ENCODE measurements at places on chromosomes 7 and 10.
A peak's percentile ranks its signal among the peaks of the same experiment; 100 is the strongest.

- DNase-seq, result no peak
Measured at GRCh38 chr10:98135222-98135899, 904 bp downstream of the R3HCC1L start.

DNA sequence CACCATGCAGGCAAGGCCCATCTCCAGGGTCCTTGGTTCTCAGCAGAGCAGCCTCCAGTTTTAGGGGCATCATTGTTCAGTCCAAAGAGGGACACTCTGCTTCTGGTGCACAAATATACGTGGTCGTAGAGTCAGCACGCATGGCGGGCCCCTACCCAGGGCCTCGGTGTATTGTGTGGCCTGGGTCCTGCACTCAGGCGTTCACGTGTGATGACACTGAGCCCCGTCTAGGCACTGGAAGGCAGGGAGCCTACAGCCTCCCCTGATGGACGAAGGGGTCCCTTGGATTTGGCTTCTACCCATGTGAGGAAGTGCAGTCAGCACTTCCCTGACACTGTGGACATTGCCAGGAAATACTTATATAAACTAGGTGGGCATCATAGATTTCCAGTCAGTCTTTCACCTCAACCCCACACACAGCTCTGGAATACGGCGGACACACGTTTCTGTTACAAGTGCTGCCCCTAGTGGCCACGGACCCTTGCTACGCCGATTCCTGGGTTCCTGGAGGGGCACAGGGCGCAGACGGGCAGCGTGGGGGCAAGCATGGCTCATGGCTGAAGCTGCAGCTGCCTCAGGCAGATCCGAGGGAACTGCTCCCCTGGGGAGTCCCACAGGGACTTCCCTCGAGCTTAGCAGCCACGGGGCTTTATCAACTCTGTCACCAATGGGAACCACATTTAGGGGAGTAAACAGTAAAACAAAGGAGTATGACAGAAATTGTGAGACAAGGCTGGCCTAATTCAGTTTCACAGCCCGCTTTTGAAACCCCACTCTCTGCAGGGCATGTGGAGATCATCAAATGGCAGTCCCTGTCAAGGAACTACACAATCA is 25.4 kb downstream of the AIFM2 start:
- peak; percentile 11 for DNase-seq

DNA sequence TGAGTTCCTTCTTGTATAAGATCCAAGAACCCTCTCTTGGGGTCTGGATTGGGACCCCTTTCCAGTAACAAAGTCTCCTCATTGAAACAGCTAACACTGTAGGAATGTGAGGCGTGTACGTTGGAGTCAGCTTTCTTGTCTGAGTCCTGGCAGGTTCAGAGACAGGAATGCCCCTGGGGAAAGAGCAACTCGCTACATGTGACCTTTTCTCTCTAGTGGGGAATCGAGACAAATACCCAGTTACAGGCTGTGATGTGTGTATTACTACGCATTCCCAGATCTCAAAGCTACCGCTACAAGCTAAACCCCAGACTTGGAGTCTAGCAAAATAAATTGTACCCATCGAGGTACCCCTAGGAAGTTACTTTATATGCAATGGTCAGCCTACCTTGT is 85.6 kb upstream of the FRMD4A start:
- DNase-seq, result no peak

GRCh38 chr10:33155720-33156638 is 178.5 kb downstream of the NRP1 start:
- DNase-seq, result no peak

DNA sequence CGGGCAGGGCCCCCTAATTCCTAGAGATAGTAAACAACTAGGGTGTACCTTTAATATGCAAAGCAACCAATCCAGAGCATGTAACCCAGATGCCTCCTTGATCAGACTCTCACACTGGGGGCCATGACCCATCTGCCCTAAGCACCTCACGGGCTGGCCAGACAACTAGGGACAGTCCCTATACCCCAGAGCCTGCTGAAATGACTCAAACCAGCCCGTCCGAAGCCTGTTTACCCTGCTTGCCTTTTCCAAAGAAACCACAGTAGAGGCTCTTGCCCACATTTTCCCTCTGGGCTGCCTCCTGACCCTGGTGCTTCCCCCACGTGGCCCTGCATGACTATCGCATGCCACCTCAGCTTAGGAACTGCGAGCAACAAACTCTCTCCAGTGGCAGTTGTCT is 46.2 kb downstream of the RGS10 start:
- no peak for DNase-seq

DNA sequence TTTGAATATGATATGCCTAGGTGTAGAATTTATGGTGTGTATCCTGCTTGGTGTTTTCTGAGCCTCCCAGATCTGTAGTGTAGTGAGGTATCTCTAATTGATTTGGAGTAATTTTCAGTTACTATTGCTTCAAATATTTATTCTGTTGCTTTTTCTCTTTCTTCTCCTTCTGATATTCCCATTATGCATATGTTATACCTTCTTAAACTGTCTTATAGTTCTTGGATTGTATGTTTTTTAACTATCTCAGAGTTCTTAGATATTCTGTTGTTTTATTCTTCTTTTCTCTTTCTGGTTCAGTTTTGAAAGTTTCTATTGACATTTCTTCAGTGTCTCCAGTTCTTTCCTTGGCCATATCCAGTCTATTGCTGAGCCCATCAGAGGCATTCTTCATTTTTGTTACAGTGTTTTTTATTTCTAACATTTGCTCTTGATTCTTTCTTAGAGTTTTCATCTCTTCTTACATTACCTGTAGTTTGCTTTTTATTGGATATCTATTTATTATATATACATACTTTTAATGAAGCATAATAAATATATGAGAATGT is 205.4 kb upstream of the LRGUK start:
- no peak for DNase-seq

GRCh38 chr7:17095931-17096330 is 202.5 kb upstream of the AHR start:
- no peak for DNase-seq

DNA sequence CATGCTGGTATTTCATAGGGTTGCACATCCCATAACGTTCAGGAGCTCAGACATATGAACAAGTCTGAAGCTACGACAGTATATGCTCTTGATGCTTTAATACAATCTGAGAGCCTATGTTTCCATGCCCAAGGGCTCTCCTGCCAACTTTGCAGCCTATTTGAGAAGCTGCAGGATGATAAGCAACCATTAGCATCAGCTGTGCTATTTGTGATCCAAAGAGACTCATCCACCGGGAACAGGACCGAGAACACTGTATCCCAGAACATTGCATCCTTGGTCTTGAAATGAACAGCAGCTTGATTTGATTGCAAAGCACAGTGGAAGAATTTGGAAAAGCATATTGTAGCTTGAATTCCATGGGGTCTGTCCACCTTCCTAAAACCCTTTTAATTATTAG is 156.2 kb upstream of the PTER start:
- no peak for DNase-seq

- DNase-seq, result no peak
Measured at GRCh38 chr7:106763717-106764116, 101.4 kb upstream of the PIK3CG start.

DNA sequence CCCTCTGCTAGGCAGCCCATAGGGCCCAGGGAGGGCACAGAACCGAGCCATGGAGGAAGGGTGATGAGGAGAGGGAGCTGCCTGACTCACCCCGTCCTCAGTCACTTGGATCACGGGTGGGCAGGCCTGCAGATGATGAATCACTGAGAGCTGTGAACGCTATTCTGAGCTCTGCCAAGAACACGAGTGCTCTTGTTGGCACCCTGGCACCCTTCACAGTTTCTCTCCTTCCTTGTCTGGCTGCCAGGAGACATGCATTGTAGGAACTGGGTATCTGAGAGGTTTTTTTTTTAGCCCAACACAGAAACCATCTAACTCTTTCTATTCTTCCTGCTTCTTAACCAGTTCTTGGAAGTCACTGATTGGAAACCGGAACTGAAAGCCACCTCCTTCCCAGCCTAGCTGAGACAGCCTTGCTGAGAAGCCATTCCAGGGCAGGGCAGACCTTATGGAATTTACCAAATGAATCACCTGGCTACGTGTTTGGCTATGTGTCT is 82.1 kb downstream of the SLC37A3 start:
- DNase-seq, result no peak

- DNase-seq, result no peak
Measured at GRCh38 chr10:69364232-69364940, 52.3 kb downstream of the TACR2 start.

DNA sequence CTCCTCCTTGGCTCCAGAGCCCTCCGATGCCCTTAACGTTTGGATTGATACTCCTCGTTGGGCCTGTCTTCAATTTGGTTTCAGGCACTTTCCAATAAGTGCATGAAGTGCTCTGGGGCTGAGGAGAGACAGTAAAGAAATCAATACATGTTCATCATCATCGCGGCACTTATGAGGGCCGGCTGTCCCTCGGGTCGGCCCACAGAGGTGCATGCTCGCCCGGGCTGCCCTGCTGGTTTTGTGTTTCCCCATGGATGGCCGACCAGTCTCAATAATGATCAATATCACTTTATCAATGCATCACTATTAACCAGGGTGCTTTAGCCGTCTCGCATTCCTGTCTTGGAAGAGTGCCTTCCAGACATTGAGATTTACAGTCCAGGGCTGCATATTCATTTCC is 154.2 kb downstream of the EBF3 start:
- DNase-seq, result no peak

GRCh38 chr7:82694022-82694421 is 250.4 kb upstream of the CACNA2D1 start:
- DNase-seq, result no peak

DNA sequence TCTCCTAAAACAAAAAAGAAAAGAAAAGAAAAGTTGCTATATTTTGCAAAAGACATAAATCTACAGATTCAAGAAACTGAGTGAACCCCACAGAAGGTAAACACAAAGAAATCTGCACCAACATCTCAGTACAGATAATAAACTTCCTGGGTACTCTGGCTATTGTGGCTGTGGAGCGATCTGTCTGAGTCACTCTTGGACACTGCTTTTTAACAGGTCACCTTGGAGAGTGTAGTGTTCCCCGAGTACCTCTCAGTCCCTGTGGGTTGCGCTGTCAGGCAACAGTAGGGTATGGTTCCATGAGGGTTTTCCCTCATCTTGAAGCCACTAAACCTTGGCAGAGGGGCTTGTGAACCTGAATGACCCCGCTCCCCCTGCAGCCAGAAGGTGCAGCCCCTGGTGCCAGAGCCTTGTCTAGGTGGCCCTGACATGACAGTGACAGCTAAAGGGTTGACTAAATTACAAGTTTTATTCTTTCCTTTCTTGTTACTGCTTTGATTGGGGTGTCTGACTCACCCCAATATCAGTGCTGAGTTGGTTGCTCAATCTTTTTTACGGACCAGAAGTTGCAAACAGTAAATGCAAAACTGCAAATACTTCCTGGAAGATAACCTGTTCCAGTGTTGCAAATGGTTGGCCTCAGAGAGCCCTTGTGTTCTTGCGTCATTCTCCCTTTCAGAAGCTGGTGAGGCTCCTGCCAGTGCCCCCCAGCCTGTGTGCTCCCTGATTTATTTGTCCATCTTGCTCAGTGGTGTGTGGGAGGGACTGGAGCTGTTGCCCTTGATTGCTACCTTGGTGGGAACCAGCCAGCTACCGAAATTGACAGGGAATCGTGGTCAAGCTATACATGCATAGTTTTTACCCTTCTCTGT is 30.6 kb downstream of the POR start:
- DNase-seq, result no peak

DNA sequence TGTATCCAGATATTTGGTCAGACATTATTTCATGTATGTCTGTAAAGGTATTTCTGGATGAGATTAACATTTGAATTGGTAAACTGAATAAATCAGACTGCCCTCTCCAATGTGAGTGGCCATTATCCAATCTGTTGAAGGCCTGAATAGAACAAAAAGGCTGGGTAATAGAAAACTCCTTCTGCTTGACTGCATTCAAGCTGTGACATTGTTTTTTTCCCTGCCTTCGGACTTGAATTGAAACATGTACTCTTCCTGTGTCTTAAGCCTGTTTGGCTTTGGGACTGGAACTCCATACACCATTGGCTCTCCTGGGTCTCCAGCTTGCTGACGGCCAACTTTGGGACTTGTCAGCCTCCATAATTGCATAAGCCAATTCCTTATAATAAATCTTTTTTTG is 36.0 kb upstream of the ARHGAP21 start:
- no peak for DNase-seq

DNA sequence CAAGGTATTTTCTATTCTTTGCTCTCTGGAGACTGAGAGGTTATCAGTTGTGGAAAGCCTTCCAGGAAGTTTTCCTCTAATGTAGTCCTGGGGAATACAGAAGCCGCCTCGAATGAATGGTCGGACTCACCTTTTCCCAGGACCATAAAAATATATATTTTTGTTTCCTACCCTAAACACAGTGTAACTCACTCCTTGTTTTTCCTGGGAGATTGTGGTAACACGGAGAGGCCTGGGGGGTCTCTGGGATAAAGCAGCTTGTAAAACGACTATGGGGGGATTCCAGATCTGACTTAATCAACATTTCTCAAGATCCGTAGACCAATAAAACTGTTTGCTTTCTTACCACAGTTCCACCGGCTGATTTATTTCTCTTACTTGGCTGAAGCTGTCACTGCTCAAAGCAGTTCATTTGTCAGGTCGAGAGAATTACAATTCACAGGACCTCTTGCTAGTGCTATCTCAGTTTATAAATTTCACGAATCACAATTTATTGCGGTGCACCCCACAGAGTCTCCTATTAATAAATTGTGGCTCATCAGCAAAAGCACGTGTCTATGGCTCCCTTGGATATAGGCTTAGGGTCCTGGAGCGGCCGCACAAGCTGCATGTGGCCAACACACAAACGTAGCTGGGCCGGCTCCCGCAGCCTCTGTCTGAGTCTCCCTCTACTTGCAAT is 176.3 kb upstream of the BMPER start:
- no peak for DNase-seq

- no peak for DNase-seq
Measured at GRCh38 chr7:69600710-69601519, 2.6 kb downstream of the AUTS2 start.

DNA sequence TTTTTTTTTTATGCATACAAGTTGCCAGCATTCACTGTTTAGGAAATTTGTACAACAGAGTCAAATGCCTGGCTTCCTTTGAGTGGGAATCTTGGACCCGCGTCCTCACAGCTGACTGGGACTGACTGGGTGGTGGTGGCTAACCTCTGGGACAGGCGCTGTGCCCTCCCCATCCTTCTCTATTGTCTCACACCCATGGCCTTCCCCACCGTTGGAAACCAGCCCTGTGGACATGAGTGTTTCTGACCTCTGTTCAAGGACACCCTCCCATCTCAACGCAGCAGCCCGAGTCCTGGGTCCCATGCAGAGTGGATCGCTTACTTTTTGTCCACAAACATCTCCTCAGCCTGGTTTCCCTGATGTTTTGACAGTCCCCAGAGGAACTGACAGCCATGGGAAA is 125.1 kb upstream of the PPIF start:
- no peak for DNase-seq

GRCh38 chr10:118732245-118733165 is 22.3 kb downstream of the CACUL1 start:
- no peak for DNase-seq

Measured in stimulated activated CD4-positive, alpha-beta T cell treated with anti-CD3 and anti-CD28 coated beads, Interleukin-4, amount 100 ng/mL, for 1 hour (primary cell).